ENCODE measurements at places on chromosomes 6 and 20. TPM values are rescaled to one million over a fixed set of nuclear protein-coding genes. Genes with fewer than 3 reads are reported as not detected.

TNF gene
- total RNA-seq = not detected

HLA-DRB1 gene
- total RNA-seq = 28.2 TPM

PPP1R16B gene
- 10.8 TPM for total RNA-seq

LBP gene
- 3.9 TPM for total RNA-seq

RAET1L gene
- not detected for total RNA-seq

RCAN2 gene
- total RNA-seq = 2.9 TPM

CLPSL2 gene
- total RNA-seq = not detected

SIGLEC1 gene
- total RNA-seq = 6.9 TPM

FAM162B gene
- 6.9 TPM for total RNA-seq

SMLR1 gene
- total RNA-seq = not detected

GRM1 gene
- not detected for total RNA-seq

- no peaks in the 10 kb centered on the region for H3K4me1 ChIP-seq
- no peak overlapping the region for H3K4me3 ChIP-seq
- DNase-seq = no peak
These were observed 204.9 kb upstream of the ID4 start for GRCh38 chr6:19632230-19632629.

DNA sequence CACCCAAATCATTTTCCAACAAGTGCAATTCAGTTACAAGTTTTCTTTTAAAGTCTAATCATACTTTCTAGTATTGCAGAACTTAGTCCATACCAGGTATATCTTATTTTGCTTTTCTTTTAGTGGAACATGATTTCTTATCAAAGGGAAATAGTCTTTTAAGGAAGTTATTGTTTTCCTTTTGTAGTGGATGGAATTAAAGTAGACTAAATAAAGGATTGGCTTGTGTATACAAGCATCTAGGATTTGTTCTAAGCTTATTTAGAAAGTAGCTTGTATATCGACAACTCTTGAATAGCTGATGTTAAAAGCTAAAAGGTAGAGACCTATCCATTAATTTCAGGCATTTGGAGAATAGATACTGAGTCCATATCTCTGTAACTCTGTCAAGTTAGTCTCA is 14.8 kb downstream of the DCBLD1 start:
- no peak overlapping the region for H3K4me3 ChIP-seq
- DNase-seq = no peak
- no peaks in the 10 kb centered on the region for H3K4me1 ChIP-seq
- no peaks in the 10 kb centered on the region for H3K36me3 ChIP-seq
- H3K27ac ChIP-seq = no peak overlapping the region

DNA sequence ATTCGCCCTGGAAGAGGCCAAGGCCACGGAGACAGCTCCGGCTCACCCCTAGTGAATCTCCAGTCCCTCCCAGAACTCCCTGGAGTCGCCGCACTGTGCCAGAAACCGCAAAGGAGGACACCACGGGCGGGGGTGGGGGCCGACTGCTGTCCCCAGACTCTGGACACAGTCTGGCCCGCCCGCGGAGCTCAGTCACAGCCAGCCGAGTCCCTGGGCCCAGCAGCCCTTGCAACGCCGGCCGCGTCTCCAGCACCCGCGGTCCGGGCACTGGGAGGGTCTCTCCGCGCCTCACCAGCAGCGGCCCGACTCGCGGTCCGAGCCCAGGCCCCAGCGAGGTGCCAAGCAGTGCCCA is 518 bp downstream of the PEX6 start:
- H3K4me3 ChIP-seq = peak overlapping the region; percentile 96
- no peaks in the 10 kb centered on the region for H3K27me3 ChIP-seq
- H3K36me3 ChIP-seq = no peaks in the 10 kb centered on the region
- peaks cover 18% of the 10 kb centered on the region for H3K4me1 ChIP-seq
- H3K27ac ChIP-seq = peak overlapping the region; percentile 89

- no peak for DNase-seq
- no peak overlapping the region for H3K27ac ChIP-seq
- no peaks in the 10 kb centered on the region for H3K4me1 ChIP-seq
These were observed 268.4 kb upstream of the IRAK1BP1 start for GRCh38 chr6:78598966-78599365.

- H3K4me3 ChIP-seq = no peak overlapping the region
- H3K4me1 ChIP-seq = no peaks in the 10 kb centered on the region
- no peak for DNase-seq
- no peak overlapping the region for H3K27ac ChIP-seq
- no peaks in the 10 kb centered on the region for H3K36me3 ChIP-seq
These were observed 377.4 kb downstream of the CD109 start for GRCh38 chr6:74073429-74073828.

- peak overlapping the region; percentile 81 for H3K27ac ChIP-seq
- H3K4me1 ChIP-seq = peaks cover 6% of the 10 kb centered on the region
- no peaks in the 10 kb centered on the region for H3K36me3 ChIP-seq
- H3K27me3 ChIP-seq = no peaks in the 10 kb centered on the region
- no peak overlapping the region for H3K4me3 ChIP-seq
These were observed 62.2 kb downstream of the SYNJ2 start for GRCh38 chr6:158043586-158044524.

DNA sequence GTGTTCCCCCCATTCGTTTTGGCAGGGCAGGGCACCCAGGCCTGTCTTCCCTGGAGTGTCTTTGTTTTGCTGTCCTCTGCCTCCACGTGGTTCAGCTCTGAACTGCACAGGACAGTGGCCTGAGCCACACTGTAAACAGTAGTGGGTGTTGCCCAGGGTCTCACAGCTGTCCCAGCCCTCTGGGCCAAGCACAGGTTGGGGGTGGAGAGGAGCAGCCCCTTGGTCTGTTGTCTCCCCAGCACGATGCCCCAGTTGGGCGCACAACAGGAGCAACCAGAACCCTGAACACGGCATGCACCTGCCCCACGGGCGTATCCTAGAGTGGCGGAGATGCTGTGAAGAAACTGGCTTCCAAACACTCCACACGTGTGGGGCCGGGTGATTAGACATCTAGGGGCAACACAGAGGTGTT is 14.4 kb downstream of the CCDC167 start:
- no peak for DNase-seq
- H3K27ac ChIP-seq = no peak overlapping the region
- H3K4me1 ChIP-seq = no peaks in the 10 kb centered on the region

- H3K27me3 ChIP-seq = no peaks in the 10 kb centered on the region
- no peak overlapping the region for H3K4me3 ChIP-seq
- DNase-seq = no peak
- H3K27ac ChIP-seq = no peak overlapping the region
These were observed 57.7 kb downstream of the ADNP start for GRCh38 chr20:50873585-50873984.

GRCh38 chr6:16511040-16511660 is 250.1 kb downstream of the ATXN1 start:
- H3K27me3 ChIP-seq = no peaks in the 10 kb centered on the region
- H3K4me3 ChIP-seq = no peak overlapping the region
- H3K36me3 ChIP-seq = no peaks in the 10 kb centered on the region
- H3K4me1 ChIP-seq = no peaks in the 10 kb centered on the region
- no peak for DNase-seq

GRCh38 chr6:23424584-23424983 is 701.4 kb upstream of the NRSN1 start:
- no peaks in the 10 kb centered on the region for H3K4me1 ChIP-seq
- DNase-seq = no peak
- H3K4me3 ChIP-seq = no peak overlapping the region
- H3K36me3 ChIP-seq = no peaks in the 10 kb centered on the region
- no peaks in the 10 kb centered on the region for H3K27me3 ChIP-seq

DNA sequence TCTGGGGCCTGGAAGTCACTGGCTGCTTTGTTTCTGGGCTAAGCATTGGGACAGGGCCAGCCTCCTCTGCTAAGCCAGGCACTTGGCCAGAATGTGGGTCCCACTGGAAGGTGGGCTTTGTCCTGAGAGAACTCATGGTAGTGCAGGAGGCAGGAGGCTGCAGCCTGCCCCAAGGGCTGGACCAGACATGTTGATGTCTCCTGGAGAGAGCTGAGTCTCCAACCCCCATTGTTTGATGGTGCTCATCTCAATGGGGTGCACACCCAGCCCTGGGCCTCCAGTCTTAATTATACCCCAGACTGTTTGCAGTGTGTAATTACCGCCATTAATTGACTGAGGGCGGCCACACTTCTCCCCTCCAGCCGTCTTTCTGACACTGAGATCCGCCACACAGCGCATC is 220.5 kb upstream of the PMEPA1 start:
- H3K4me3 ChIP-seq = no peak overlapping the region
- DNase-seq = no peak
- H3K27ac ChIP-seq = no peak overlapping the region
- H3K4me1 ChIP-seq = no peaks in the 10 kb centered on the region

- H3K4me1 ChIP-seq = no peaks in the 10 kb centered on the region
- H3K36me3 ChIP-seq = no peaks in the 10 kb centered on the region
- DNase-seq = no peak
- H3K4me3 ChIP-seq = no peak overlapping the region
- no peaks in the 10 kb centered on the region for H3K27me3 ChIP-seq
These were observed 195.2 kb downstream of the SLC16A10 start for GRCh38 chr6:111282515-111282914.

GRCh38 chr6:24100024-24100769 is 25.8 kb upstream of the NRSN1 start:
- no peaks in the 10 kb centered on the region for H3K36me3 ChIP-seq
- DNase-seq = no peak
- H3K27ac ChIP-seq = no peak overlapping the region
- no peaks in the 10 kb centered on the region for H3K27me3 ChIP-seq
- H3K4me3 ChIP-seq = no peak overlapping the region

GRCh38 chr6:100488244-100488643 is 23.5 kb upstream of the SIM1 start:
- no peaks in the 10 kb centered on the region for H3K36me3 ChIP-seq
- H3K27me3 ChIP-seq = no peaks in the 10 kb centered on the region

- no peaks in the 10 kb centered on the region for H3K27me3 ChIP-seq
- DNase-seq = no peak
- H3K4me3 ChIP-seq = no peak overlapping the region
- no peaks in the 10 kb centered on the region for H3K4me1 ChIP-seq
These were observed 128.7 kb upstream of the CST7 start for GRCh38 chr20:24820345-24820744.

DNA sequence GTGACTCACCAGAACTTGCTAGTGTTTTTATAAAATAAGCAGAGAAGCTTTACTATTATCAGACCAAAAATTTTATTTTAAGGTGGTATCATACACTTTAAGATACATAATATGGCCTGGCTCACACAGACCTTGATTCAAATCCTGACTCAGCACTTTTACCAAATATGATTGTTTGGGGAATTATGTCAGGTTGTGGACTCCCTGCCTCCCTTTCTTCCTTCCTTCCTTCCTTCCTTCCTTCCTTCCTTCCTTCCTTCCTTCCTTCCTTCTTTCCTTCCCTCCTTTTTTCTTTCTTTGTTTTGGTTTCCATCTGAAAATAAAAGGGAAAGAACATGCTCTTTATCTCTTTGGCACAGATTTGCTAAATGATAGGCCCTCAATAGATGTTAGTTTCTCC is 186.0 kb upstream of the MMS22L start:
- no peak overlapping the region for H3K27ac ChIP-seq
- H3K4me3 ChIP-seq = no peak overlapping the region
- DNase-seq = no peak
- H3K36me3 ChIP-seq = no peaks in the 10 kb centered on the region

- no peaks in the 10 kb centered on the region for H3K27me3 ChIP-seq
- no peak overlapping the region for H3K27ac ChIP-seq
- H3K4me1 ChIP-seq = no peaks in the 10 kb centered on the region
- no peak for DNase-seq
- no peak overlapping the region for H3K4me3 ChIP-seq
- H3K36me3 ChIP-seq = peaks cover 15% of the 10 kb centered on the region
These were observed 9.5 kb downstream of the AHI1 start for GRCh38 chr6:135488023-135488422.

- peaks cover 3% of the 10 kb centered on the region for H3K4me1 ChIP-seq
- H3K36me3 ChIP-seq = no peaks in the 10 kb centered on the region
- peak overlapping the region; percentile 88 for H3K27ac ChIP-seq
- DNase-seq = peak; percentile 76
These were observed 616 bp downstream of the TUBB start for GRCh38 chr6:30720738-30721197.

DNA sequence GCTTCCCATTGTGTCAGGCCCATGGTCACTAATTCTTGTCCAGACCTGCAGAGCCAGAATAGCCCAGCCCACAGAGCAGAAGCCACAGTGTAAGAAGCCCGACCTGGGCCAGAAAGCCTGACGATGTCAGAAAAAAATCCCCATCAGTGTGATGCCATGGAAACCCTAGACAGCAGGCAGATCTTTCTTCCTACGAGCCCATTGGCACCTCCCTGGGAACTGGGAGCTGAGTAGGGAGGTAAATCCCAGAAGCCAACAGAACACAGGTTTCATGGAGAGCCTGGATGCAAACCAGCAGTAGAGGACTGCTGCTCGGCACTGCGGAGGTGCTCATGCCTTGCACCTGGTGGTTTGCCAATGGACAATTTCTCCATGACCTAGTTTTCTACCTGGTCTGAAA is 82.2 kb upstream of the SLC22A16 start:
- no peaks in the 10 kb centered on the region for H3K4me1 ChIP-seq
- DNase-seq = no peak
- H3K36me3 ChIP-seq = no peaks in the 10 kb centered on the region

GRCh38 chr20:35539756-35540212 is 2.1 kb upstream of the ERGIC3 start:
- no peaks in the 10 kb centered on the region for H3K27me3 ChIP-seq
- no peaks in the 10 kb centered on the region for H3K4me1 ChIP-seq
- H3K27ac ChIP-seq = no peak overlapping the region
- no peak for DNase-seq
- no peaks in the 10 kb centered on the region for H3K36me3 ChIP-seq
- no peak overlapping the region for H3K4me3 ChIP-seq

GRCh38 chr6:122719176-122719575 is 60.3 kb upstream of the FABP7 start:
- no peak overlapping the region for H3K27ac ChIP-seq
- H3K27me3 ChIP-seq = no peaks in the 10 kb centered on the region
- no peaks in the 10 kb centered on the region for H3K4me1 ChIP-seq
- H3K4me3 ChIP-seq = no peak overlapping the region
- DNase-seq = no peak
- no peaks in the 10 kb centered on the region for H3K36me3 ChIP-seq

DNA sequence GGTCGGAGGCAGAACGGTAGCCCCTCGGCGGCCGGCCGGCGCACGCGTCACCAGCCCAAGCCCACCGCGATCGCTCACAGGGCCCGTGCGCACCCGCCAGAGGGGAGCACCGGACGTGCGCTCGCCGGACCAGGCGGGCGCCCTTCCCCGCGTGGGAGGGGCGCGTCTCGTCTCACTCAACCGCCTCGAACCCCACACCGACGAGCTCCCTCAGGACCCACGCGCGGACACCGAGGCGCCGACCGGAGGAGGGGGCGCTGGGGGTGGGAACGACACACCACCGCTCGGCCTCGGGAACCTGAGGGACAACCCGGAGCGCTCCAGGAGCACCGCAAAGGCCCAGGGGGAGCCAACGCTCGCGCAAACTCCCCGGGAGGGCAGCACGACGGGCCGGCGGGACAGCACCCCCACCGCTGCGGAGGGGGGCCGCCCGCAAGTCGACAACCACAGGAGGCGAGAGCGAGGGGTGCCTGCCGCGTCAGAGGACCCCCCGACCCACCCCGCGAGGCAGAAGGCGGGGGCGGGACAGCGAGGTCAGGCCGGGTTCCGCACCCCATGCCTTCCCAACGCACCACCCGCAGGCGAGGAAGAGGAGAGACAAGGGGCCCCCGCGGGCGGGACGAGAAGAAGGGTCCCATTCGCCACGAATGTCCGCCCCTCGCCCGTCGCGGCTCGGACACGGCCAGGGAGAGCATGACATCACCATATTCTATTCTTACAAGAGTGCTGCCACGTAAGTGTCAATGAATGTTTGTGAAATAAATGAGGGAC is 512.7 kb upstream of the ZNF337 start:
- no peaks in the 10 kb centered on the region for H3K4me1 ChIP-seq
- peak overlapping the region; percentile 35 for H3K4me3 ChIP-seq
- H3K27ac ChIP-seq = no peak overlapping the region
- no peak for DNase-seq
- no peaks in the 10 kb centered on the region for H3K36me3 ChIP-seq

- no peaks in the 10 kb centered on the region for H3K27me3 ChIP-seq
- no peaks in the 10 kb centered on the region for H3K4me1 ChIP-seq
- no peaks in the 10 kb centered on the region for H3K36me3 ChIP-seq
- H3K4me3 ChIP-seq = no peak overlapping the region
These were observed 15.7 kb downstream of the NFYA start for GRCh38 chr6:41088451-41088850.

All from breast epithelium (tissue), 4 donors.